ENCODE measurements at places on chromosomes 1 and 21.

DNA sequence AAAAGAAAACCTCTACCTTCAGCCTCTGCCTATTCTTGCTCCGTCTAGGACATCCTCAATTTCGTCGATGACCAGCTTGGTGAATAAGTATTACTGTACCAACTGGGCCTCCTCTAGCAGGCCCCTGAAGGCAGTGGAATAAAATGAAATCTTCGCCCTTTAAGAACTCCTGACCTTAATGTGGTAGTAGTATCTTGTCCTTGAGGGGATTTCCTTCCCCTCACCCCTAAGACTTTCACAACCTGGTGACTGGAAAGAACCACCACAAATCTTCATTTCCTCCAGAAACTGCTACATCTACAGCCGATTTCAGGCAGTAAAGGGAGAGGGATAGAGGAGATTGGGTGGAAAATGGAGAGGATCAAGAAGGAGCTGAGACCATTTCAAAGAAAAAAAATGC lies 1.6 kb upstream of the HAX1 start:
- DNase-seq: no peak

DNA sequence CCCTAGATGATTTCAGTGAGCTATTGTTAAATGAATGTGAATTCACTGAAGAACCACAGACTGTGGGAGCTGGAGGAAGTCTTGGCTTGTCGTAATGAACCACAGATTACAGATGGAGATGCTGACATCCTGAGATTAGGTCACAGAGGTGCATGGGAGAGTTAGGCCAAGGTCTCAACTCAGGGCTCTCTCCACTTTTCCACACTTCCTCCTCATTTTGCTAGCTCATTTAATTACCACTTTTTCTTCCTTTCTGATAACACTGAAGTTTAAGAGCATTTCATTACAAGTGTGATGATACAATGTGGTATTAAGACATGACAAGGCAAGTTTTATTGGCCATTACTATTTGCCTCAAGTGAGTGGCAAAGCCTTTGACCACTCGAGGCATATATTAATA lies 30.8 kb downstream of the ST6GALNAC3 start:
- no peak for DNase-seq

GRCh38 chr1:224770336-224770693 lies 154.2 kb downstream of the CNIH3 start:
- DNase-seq: no peak

- no peak for DNase-seq
Measured at GRCh38 chr1:32888677-32889420, 2.6 kb downstream of the HPCA start.

- DNase-seq: no peak
Measured at GRCh38 chr1:96028071-96028470, 693.5 kb upstream of the PTBP2 start.
